Endothelial cell of umbilical vein (primary cell): ENCODE measurements at places on chromosomes 1 and 21. TPM values are rescaled to one million over a fixed set of nuclear protein-coding genes. Genes with fewer than 3 reads are reported as not detected.

- peak; percentile 57 for DNase-seq
These were observed 429.8 kb upstream of the VAMP3 start for GRCh38 chr1:7341145-7341905.

DNA sequence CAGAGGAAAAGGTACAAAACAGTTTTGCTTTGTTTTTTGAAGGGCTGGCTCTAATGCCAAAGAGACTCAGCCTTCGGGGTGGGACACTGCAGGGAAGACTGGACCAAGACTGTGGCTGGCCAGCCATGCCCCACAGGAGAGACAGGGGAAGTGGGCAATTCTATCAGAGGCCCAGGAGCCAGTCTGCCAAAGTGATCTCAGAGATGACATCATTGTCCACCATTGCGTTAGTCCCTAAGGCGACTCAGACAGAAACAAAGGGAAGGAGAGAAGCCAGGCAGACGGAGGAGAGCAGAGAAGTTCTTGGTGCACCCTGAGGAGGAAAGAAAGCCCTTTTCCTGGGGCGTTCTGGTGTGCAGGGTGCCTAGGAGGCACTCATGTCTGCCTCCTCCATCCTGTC lies 26.4 kb downstream of the OPTC start:
- DNase-seq = peak; percentile 35

GRCh38 chr1:10598389-10598702 lies 123.6 kb downstream of the PEX14 start:
- no peak for DNase-seq

DNA sequence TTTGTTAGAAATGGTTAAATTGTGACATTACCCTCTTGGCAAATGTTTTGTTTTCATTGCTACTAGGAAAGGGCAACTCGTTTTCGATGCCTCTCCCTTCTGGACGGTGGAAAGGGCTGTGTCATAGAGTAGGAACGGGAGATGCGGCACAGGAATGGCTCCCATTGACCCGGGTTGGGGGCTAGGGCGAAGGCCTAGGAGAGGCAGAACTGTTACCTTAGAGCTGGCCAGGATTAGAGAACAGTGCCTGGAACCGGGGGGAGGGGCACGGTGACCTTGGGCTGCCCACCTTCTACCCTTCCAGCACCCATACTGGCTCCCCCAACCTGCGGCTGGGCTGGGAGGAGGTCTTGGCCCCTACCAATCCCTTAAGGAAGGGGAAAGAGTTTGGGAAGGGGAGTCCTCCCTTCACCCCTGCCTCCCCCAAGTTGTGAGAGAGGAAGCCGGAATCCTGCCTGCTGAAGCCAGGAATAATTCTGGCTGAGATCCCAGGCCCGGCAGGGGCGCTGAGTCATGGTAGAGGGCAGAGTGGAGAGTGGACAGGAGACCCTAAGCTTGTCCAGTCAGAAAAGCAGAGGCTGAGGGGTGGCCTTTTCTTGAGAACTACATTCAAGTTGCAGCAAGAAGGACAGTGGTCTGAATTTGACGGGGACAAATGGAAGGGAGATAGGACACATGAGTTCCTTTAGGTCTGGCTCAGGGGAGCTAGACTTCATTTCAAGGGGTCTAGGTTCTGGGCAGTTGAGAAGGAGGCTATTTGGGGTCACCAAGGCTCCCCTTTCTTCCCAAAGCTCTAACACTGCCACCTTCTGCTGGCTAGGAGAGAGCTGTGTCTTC lies 8.2 kb downstream of the LMNA start:
- DNase-seq = peak; percentile 97

DNA sequence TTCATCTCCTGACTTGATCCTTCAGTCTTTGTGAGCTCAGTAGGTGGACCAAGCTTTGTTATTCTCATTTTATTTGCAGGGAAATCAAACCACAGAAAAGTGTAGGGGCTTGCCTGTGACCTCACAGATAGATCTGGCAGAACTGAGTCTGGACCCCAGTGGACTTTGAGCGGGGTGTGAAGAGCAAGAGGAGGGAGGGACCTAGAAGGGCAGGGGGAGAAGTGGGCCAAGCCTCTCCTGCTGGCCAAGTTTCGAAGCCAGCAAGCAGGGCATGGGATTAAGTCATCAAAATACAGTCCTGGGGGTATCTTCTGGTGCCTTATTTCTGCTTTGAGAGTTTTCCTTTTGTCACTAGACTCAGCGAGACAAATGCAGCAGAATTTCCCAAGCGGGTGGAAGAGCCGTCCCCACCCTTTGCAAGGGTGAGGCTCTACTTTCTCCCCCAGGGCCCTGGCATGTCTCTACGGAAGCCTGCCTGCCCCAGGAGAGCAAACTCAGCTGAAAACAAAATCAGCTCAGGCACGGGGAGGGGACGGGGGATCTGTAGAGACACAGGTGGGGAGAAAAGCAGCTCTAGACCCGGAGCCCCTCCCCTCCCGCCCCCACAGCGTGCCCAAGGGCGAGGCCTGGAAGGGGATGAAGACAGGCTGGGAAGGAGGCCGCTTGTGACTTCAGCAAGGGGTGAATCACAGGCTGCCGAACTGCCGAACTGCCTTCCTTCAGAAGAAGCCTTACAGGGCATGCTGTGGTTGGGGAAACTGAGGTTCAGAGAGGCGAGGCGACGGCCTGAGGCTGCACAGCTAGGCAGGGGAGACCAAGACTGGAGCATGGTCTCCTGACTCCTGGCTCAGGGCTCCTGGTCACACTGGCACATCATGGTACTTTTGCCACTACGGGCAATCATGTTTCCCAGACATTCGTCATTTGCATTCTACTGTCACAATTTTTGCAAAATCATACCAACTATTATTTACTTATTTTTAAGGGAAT lies 19.2 kb downstream of the PKP1 start:
- no peak for DNase-seq

DNA sequence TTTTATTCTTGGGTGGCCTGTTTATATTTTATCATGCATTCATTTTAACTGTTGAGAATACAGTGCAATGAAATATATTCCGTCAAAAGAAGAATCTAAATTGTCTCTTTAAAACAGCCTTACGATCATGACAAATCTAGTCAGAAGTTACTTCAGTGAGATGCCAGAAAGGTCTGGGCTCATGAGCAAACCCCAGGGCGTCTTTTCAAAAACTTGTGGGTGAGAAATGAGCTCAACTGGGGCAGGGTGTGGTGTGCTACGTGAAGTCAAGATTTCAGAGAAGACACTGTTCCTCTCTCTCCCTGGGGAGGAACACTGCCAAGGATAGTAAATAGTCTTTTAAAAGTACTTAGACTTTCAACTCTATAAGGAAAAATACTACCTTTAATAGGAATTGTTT lies 13.4 kb upstream of the UAP1 start:
- DNase-seq = no peak

DNA sequence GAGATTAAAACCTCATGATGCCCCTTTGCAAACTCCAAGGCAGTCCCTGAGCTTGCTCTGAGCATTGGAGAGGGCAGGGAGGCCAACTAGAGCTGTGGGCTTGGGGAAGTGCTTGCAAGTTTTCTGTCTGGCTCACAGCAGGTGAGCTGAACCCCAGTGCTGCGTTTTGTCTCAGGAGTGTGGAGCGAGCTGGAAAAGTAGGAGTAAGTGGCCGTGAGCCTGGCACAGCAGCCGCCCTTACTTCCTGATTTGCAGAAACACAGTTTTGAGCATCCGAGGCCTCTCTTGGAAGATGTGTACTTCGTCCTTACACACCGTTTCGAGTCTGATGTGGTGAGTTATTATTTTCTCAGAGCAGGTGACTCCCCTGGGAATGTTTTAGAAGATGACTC lies 221.2 kb upstream of the C1orf174 start:
- DNase-seq = no peak

- no peak for DNase-seq
These were observed 221.5 kb downstream of the RERE start for GRCh38 chr1:8595941-8596340.

UBL4B gene
- not detected in 2 replicates for polyA plus RNA-seq

SPRR2A gene
- polyA plus RNA-seq = not detected in 2 replicates

ATAD3B gene
- 20.5 and 22.7 TPM in 2 replicates for polyA plus RNA-seq
